AG09319 (cell line): ENCODE measurements at places on chromosomes 4 and X.

- no peak for DNase-seq
Observed at GRCh38 chr4:15714646-15715435, 12.0 kb downstream of the BST1 start.

DNA sequence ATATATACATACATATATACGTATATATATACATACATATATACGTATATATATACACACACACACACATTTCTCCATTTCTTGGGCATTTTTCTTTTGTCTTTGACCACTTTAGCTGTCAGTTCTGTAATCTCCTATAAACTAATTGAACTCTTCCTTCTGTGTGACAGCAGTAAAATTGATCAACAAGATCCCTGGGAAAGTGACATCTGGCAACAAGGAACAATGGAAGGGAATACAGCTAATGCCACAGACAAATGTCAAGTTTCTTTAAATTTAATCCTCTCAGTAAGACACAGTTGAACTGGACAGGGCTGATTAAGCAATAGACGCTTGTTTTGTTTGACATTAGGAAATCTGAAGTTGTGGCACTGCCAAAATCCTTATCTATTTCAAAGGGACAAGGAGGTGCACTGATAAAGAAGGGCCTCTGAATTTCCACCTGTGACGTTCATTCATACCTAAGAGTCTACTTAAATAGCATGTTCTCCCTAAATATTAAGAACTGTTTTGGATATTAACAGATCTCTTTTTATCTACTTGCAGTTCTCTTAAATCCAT, 126.9 kb downstream of the RNF150 start:
- no peak for DNase-seq

- DNase-seq = no peak
Observed at GRCh38 chr4:109989044-109989443, 76.4 kb downstream of the EGF start.

DNA sequence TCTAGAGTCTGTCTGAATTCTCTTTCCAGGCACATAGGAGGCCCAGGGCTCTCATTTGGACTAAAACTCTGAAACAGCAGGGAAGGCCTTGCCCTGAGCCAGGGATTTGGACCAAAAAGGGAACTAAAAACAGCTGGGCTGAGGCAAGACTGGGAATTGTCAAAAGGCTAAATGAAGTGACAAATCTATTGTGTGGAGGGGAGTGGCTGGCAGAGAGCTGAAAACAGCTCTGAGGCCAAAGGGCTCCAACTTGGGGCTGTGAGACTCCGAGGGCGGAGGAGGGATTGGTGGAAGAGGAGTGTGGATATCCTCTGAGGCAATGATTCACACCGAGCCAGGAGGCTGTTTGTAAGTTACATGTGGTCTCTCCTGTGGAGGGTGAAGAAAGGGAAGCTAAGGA, 63.2 kb downstream of the PHEX start:
- no peak for DNase-seq

GRCh38 chrX:6768881-6769280, 234.0 kb upstream of the VCX3A start:
- DNase-seq = no peak

DNA sequence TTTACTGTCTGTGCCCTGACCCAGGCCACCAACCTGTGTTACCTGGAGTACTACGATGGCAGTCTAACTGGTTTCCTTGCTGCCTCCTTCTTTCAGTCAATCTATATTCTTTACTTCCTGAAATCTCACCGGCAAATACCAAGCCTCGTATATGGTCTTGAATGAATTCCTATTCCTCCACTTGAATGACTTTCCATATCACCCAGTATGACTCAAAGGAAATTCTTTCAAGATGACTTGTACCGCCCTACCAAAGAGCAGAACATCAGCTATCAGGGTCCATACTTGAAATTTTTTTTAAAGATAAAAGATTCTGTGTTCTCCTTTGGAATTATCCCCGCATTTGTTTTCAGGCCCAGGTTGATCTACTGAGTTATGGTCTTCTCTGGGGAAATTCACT, 378.0 kb downstream of the AFF2 start:
- DNase-seq = no peak
